SK-N-DZ (cell line): ENCODE measurements at places on chromosomes 13 and 19.

GRCh38 chr13:72851678-72852014, 69.7 kb downstream of the PIBF1 start:
- no peak for DNase-seq

DNA sequence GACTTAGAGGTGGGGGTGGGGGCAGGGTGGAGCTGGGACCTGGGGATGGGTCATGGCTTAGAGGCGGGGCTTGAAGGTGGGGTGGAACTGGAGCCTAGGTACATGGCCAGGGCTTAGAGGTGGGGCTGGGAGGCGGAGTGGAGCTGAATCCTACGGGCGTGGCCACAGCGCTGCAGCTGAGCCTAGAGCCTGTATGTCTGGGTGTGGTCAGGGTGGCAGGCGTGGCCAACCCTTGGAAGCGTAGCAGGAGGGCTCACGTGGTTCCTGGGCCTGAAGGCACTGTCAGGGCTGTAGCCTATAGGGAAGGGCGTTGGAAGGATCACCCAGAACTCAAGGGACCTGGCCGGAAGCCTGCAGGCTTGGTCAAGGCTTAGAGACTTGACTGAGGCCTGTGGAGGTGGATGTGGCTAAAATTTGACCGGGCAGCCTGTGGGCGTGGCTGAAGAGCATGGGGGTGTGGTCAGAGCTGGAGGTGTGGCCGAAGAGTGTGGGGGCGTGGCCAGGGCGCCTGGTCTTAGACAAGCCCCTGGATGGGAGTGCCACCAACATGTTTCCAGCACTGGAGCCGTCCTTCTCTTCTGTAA, 24.3 kb downstream of the COLGALT1 start:
- peak; percentile 43 for DNase-seq

- no peak for DNase-seq
Observed at GRCh38 chr19:30498707-30499106, 126.5 kb downstream of the ZNF536 start.

- DNase-seq = no peak
Observed at GRCh38 chr13:20832861-20833260, 59.1 kb upstream of the EEF1AKMT1 start.
